ENCODE measurements at places on chromosomes 5 and 9.

DNA sequence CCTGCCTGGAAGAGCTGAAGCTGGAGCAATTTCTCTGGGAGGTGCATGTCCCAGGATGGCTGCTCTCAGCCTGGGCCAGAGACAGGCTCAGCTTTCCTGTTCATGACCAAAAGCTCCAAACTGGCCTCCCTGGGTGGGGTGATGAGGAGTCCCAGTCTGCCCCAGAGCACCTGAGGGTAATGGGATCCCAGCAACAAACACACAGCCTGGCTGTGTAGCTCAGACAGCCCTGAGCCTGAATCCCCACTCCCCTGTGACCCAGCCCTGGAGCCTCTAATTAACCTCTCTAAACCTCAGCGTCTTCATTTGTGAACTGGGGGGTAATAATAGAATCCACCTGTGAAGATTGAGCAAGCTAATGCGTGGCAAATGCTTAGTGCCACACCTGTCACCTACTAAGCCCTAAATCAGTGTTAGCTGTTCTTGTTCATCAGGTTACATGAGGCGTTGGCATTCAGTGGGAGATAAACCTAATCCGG lies 67.5 kb downstream of the HSPA4 start:
- no peak for DNase-seq

DNA sequence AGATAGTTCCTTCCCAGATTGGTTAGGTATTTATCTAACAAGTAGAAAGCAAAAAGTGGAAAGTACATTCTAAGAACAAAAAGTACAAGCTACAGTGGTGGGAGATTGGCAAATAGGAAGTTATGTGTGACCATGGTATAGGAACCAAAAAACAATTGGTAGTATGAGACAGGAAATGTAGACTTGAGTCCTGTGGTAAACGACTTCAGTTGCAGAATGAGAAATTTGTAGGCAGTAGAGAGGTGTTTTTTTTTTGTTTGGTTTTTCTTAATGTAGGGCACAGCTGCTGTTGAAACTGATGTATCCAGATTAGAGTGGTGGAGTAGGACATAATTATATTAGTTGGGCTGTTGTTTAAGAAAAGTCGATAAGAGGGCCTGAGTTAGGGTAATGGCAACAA lies 72.0 kb downstream of the CCNH start:
- no peak for DNase-seq

DNA sequence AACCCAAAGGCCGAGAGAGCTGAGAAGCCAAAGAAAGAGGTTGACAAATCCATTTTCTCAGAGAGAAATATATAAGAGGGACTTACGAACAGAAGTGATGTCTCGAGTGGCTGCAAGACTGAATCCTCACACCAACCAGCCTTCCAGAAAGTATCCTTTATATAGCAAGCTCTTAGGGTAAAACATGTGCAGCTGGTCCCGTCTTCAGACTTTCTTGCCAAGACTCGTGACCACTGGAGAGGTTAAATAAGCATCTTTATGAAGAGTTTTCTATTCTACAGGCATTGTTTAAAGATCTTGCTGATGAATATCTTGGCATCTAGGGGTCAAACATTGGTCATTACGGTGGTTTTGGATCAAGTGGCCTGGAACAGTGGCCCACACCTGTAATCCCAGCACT lies 16.9 kb upstream of the SLC22A4 start:
- no peak for DNase-seq

DNA sequence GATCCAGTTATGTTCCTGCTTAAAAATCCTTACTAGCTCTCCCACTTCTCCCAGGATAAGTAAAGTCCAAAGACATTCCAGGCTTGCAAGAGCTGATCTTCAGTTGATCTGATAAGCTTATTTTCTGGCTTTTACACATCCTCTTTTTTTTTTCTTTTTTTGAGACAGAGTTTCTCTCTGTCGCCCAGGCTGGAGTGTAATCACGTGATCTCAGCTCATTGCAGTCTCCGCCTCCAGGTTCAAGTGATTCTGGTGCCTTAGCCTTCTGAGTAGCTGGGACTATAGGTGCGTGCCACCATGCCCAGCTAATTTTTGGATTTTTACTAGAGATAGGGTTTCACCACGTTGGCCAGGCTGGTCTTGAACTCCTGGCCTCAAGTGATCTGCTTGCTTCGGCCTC lies 37.3 kb upstream of the PTPN3 start:
- no peak for DNase-seq

GRCh38 chr5:81850501-81851357 lies 99.8 kb upstream of the SSBP2 start:
- no peak for DNase-seq

DNA sequence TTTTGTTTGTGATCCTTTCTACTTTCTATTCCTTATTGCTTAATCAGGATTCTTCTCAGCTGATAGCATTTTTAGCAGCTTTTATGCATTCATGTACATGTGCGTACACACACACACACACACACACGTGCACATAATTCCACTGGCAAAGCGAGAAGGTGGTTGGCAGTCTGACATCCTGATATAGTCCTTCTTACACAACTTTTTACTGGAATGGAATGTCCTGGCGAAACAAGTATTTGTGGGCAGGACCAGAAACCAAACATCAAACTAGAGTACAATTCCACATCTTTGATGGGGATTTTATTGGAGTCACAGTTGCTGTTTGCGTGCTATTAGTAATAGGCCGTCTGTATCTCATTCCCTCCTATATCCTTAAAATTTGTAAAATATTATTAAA lies 356.5 kb downstream of the CCDC171 start:
- DNase-seq: no peak

GRCh38 chr9:134870746-134871662 lies 9.6 kb upstream of the FCN2 start:
- no peak for DNase-seq

DNA sequence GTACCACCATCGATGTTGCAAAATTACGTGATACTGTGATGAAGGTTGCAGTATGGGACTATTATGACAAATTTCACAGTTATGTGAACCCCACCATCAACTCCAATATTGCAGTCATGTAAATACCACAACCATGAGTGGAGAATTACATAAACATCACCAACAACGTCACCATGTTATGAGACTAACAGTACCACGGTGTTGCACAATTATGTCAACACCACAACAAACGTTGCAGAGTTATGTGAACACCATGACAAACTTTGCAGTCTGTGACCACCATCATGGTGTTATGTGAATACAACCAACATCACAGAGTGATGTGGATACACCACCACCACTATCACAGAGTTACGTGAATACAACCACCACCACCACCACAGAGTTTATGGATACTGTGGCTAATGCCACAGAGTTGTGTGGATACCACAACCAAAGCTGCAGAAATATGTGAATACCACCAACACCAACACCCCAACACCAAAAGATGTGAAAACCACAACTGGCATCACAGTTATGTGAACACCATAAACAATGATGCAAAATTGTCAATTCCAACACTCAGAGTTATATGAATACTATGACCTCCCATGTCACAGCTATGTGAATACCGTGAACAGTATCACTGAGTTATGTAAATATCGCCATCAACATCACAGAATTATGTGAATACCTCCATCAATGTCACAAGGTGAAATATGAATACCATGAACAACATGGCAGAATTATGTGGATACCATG lies 62.4 kb downstream of the SHC3 start:
- DNase-seq: no peak

- no peak for DNase-seq
These were observed 4.0 kb upstream of the RHOBTB3 start for GRCh38 chr5:95726811-95727763.

DNA sequence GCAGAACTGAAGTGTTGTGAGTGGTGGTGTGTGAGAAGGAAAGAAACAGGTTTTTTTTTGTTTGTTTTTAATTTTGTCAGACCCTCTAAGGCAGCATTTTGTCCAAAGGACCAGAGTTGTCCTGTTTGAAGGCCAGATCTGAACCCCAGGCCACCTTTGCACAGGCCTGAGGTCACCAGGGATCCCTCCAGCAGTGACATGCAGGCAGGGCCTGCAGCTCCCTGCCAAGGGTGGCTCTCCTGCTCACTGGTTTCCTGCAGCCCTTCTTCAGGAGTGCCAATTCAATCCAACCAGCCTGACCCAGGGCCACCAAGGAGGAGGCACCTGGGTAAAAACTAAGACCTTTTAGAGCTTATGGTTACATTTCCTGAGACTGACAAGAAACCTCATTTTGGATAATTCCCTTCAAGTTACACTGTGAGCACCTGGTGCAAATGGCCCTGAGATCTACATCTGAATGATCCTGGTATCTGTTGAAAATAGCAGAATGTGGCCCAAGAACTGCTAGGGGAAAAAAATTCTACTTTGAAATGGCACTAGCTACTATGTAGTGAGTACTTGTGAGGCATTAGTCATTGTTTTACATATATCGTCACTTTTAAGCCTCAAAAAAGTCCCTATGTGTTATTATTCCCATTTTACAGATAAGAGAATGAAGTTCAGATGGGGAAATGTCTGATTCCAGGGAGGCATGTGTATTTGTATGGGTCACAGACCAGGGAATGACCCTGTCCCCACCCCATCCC lies 33.5 kb upstream of the SMU1 start:
- no peak for DNase-seq

DNA sequence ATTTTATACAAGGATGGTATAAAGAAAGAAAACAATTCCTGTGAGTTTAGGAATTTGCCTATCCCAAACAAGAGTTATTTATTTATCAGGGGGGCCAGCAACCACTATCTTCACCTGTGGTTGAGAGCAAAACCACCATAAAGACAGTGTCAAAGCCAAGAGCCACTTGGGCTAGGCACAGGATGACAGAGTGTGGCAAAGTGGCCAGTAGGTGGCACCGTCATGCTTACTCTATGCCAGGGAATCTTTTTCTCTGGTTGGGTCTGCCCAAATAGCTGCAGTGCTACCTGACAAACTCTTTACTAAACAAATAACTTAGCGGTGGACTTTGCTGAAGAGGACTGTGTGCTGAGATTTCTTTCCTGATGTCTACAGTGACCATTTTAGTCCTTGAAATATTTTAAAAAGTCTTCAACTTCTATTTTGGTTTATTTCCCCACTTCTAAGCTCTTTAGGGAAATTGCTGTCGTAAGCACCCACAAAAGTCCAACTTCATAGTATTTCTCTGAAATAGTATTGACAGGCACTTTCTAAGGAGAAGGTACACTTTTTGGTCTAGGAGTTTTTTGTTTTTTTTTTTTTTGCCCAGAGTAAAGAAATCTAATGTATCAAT lies 285.0 kb downstream of the RFX3 start:
- DNase-seq: no peak

DNA sequence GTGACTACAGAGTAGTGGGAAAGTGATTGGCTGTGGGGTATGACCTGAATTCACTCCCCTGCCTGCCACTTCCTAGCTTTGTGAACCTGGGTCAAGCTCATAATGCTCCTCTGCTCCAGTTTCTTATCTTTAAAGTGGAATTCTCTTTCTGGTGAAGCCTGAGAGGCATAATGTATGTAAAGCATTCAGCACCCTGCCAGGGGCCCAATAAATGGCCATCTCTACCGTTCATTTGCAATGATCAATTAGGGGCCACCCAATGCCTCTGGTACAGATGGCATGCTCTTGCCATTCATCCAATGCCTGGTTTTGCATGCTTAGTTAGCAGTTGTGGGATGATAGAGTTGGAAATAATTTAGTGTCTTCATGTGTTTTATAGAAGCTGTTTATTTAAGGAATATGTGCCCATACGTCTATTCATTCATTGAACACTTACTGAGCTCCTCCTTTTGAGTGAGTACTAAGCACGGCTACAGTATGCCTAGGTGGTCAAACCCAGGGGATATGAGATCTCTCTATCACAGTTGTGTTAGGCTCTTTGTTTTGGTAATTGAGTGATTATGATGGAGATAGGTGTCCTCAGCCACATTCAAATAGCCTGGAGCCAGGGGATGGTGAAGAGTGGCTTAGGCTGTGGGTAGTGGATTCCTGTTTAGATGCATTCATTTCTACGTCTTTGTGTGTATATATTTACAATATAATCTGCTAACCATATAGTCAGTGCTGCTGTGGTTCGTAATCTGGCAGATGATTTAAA lies 15.3 kb downstream of the ZNF462 start:
- DNase-seq: no peak

DNA sequence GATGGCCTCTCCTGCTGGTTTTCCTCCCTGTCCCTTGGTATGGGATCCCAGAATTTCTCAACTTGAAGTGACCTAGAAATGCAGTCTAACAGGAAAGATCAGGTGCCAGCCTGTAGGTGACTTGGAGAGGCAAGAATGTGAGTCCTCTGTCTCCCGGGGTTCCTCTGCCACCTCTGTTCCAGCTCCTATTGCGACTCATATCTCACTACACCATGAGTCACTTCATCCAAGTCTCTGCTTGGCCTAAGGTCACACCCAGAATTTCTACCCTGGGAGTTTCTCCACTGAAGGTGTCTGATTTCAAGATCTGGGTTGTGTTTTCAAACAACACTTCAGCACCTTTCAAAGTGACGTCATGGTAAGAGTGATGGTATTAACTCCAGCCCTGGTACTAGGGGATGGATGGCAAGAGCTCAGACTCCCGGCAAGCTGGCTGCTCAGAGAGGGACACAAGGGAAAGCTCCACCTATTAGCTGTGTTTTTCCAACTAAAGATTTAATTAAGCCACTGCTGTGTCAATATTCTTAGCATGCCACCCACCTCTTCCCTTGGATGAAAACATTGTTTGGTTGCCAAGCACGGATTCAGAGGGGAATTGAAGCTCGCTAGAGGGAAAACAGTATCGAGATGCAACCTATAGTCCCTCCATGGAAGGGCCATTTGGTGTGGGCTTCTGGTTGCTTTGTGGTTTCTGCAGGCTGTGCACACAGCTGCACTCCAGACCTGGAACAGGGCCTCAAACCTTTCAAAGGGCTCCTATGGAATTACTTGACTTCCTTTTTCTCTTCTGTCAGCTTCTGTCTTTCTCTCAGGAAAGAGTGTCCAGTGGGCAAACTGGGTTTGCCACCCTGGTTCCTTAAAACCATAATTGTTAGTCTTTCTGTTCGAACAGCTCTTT lies 205.7 kb downstream of the GAS1 start:
- DNase-seq: no peak

- no peak for DNase-seq
These were observed 32.9 kb downstream of the NDFIP1 start for GRCh38 chr5:142141463-142141862.

DNA sequence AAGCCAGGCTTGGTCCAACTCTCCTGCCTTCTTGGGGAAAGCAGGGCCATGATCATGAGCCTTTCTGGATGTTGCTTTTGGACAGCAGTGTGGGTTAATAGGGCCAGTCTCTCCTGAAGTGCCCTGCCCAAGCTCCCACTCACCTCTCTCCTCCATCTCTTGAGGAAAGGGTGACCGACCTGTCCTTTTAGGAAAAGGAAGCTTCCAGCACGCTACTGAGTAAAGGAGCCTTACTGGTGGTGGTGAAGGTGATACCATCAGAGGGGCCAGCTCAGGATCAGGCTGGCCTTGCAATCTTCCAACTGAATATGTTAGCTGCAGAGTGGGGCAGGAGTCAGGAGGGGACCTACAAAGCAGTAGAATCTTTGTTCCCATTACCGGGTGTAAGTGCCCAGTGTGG lies 2.2 kb upstream of the RGS3 start:
- DNase-seq: no peak

- no peak for DNase-seq
These were observed 279.2 kb upstream of the ZNF462 start for GRCh38 chr9:106583751-106584150.

GRCh38 chr5:107809201-107810034 lies 138.7 kb upstream of the EFNA5 start:
- DNase-seq: no peak

GRCh38 chr9:87465816-87466215 lies 31.9 kb upstream of the DAPK1 start:
- no peak for DNase-seq

- no peak for DNase-seq
These were observed 25.8 kb downstream of the NSUN2 start for GRCh38 chr5:6606884-6607558.

- DNase-seq: no peak
These were observed 304.1 kb downstream of the FGF10 start for GRCh38 chr5:44085083-44085482.

GRCh38 chr9:130634191-130634768 lies 30.1 kb upstream of the PRDM12 start:
- DNase-seq: no peak

Measured in SK-N-MC (cell line).